MM.1S (cell line): ENCODE measurements at places on chromosomes 11 and 22.

- no peak for DNase-seq
These were observed 29.2 kb downstream of the SERHL2 start for GRCh38 chr22:42582987-42583386.

DNA sequence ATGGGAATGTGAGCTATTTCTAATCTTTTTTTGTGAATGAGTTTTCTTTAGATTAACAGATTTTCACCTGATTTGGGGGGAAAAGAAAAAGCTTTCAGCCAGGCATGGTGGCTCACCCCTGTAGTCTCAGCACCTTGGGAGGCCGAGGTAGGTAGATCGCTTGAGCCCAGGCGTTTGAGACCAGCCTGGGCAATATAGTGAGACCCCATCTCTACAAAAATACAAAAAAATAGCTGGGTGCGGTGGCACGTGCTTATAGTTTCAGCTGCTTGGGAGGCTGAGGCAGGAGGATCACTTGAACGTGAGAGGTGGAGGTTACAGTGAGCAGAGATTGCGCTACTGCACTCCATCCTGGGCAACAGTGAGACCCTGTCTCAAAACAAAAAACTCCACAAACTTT is 92.2 kb downstream of the HSD17B12 start:
- no peak for DNase-seq

- peak; percentile 48 for DNase-seq
These were observed 71.2 kb upstream of the TBCEL start for GRCh38 chr11:120952461-120953434.

- no peak for DNase-seq
These were observed 472.2 kb downstream of the SOX6 start for GRCh38 chr11:15884141-15884540.

DNA sequence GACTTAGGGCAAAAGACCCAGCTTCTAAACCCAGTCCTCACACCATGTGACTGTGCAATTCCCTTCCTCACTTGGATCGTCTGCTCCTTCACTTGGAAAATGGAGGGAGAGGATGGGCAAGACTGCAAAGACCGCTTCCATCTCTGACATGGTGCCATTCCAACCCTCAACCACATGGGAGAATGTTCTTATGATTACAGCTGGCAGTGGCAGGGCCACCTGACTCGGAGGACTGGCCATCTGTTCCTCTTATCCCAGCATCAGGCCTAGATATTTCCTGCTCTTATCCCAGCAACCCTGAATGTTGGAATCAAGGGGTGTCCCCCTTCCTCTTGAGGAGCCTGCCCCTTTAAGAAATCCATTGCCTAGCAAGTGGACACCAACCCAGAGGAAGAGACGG is 15.4 kb downstream of the DSCAML1 start:
- no peak for DNase-seq

- no peak for DNase-seq
These were observed 30.2 kb downstream of the GGT5 start for GRCh38 chr22:24214467-24215285.

DNA sequence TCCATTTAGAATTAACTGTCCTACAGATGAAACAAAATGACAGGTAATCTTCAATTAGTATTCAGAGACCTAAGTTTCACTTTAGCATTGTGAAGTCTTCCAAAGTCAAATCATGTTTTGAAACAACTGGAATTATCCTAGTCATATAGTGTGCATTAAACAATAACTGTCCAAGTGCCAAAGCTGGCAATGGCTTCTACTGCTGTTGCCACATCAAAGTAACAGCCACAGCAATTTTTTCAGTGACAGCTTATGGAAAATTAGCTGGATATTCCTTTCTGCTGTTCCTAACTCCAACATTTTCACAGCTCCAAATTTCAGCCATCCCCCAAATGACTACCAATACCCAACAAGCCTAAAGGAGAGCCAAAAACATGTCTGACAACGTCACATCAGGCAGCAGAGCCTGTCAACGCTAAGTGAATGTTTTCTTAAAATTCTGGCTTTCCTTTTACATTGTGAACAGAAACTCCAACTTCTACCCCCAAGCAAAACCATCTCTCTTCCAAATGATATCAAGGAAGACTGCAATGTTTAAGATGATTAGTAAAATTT is 45.3 kb upstream of the CCDC34 start:
- DNase-seq: no peak

GRCh38 chr11:125262194-125262829 is 97.8 kb downstream of the PKNOX2 start:
- no peak for DNase-seq

DNA sequence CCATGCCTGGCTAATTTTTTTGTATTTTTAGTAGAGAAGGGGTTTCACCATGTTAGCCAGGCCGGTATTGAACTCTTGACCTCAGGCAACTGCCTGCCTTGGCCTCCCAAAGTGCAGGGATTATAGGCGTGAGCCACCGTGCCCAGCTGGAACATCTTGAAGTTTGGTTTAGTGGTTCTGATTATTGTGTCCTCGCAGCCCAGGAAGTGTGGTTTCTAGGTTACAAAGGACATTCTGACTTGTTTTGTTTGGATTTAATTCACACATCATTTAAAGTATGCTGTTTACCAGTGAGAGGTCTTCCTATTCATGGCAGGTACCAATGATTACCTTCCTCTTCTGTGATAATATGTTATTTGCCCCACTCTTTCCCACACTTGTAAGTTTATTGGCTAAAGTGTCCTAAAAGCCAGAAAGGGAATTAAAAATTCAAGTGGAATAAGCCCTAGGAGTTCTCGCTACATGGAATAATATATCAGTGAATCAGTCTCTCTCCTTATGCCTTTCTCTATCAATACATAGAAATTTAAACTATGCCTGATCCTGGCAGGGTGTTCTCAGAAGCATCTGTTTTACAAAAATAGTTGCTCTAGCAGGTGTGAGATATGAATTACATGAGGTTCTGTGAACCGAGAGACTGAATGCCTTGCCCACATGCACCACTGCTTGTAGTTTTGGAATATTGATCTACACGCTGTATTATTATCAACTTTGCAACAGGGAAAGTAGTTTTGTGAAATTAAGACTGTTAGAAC is 263.1 kb downstream of the DDX10 start:
- DNase-seq: peak; percentile 24

- no peak for DNase-seq
These were observed 384.7 kb downstream of the DCDC1 start for GRCh38 chr11:30984827-30985226.

- no peak for DNase-seq
These were observed 254.0 kb upstream of the PITPNB start for GRCh38 chr22:28172892-28173670.

DNA sequence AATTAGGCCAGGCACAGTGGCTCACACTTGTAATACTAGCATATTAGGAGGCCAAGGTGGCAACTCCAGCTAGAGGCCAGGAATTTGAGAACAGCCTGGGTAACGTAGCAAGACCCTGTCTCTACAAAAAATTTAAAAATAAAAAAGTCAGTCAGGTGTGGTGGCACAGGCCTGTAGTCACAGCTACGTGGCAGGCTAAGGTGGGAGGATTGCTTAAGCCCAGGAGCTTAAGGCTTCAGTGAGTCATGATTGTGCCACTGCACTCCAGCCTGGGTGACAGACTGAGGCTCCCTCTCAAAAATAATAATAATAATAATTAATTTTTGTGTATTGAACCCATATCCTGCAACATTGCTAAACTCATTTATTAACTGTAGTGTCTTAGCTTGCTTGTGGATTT is 15.3 kb upstream of the TRIM29 start:
- no peak for DNase-seq

DNA sequence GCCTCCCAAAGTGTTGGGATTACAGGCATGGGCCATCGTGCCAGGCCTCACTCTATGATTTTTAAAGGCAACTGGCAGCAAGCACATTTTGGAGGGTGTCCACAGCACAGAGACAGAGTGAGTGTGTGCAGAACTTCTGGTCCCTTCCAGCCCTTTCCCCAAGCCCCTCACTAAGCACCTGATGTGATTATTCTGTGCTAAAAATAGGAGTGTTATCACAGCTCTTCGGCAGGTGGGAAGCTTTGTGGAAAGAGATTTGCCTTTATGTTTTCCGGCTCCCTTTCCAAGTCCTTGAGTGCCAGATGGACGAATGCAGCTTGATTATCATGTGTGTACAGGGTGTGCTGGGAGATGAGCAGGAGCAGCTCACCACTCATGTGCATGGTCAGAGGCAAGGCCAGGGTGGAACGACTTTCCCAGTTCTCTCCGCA is 310.8 kb downstream of the DDX10 start:
- no peak for DNase-seq

DNA sequence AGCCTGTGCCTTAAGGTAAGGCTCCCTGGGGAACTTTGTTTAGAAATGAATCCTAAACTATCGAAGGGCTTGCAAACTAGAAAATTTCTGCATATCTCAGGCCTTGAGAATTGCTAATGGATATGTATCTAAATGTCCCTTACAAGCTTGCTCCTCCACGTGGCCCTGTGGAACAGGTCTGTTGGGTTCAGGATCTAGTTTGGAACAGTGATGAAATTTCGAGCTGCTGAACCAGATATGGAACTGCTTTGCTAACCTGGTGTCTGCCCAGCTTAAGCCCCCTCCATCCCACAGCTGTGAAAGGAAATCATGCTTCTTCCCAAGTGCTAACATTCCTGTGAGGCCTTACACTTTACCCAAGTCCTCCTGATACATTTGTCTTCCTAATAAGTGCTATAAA is 11.6 kb downstream of the SREBF2 start:
- DNase-seq: no peak

- DNase-seq: no peak
These were observed 26.1 kb upstream of the ZBTB44 start for GRCh38 chr11:130340671-130341319.

- DNase-seq: no peak
These were observed 760.6 kb downstream of the NTM start for GRCh38 chr11:132131047-132131446.

DNA sequence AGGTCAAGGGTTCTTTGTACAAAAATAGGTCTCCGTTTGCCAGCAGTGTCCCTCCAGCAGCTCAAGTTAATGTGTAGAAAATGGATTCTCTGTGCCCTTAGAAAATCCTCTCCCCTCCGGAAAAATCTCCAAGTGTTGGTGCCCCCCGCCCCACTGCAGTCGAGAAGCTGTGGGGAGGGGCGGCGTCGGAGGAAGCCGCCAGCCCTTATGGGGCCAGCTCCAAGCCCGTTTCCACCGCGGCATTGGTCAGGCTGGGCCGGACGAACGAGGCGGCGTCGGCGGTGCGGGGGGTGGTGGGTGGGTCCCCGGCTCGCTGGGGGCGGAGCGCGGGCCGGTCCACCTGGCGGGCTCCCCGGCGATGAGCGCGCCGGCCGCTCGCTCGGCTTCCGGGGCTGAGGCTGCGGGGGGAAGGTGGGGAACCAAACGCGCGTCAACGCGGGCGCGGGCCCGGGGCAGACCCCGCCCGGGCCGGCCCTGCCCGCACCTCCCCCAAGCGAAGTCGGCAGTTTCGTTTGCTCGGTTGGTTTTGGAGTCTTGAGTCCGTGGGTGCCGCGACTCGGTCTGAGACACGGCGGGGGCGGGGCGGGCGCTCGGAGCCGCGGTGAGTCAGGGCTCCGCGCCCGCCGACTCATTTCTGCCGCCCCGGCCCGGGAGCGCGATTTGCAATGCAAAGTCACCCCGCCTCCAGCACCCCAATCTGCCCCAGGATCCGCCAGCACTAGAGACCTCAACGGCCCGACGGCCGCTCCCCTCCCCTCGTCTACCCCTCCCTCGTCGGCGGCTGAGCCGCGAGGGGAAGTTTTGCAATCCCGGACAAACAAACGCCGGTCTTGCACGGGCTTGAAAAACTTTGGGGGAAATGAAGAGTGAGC is 1.4 kb downstream of the ASCL2 start:
- DNase-seq: no peak

DNA sequence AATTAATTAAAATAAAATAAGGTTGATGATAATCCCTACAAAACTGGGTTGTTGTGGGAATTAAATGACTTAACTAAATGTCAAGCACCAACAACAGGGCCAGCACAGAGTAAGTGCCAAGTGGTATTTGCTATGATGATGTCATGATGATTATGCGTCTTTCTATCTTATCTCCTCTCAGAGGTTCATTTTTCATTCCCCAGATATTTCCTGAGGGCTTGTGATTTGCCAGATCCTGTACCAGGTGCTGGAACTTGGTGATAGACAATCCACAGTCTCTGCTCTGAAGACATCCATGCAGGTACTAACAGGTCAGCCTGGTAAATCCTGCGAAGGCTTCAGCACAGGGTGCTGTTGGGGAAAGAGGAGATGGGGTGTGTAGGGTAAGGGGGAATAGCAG is 8.1 kb upstream of the MYH9 start:
- DNase-seq: no peak

GRCh38 chr11:128504486-128504885 is 82.9 kb downstream of the ETS1 start:
- no peak for DNase-seq

GRCh38 chr11:3153291-3153861 is 11.7 kb downstream of the OSBPL5 start:
- no peak for DNase-seq

DNA sequence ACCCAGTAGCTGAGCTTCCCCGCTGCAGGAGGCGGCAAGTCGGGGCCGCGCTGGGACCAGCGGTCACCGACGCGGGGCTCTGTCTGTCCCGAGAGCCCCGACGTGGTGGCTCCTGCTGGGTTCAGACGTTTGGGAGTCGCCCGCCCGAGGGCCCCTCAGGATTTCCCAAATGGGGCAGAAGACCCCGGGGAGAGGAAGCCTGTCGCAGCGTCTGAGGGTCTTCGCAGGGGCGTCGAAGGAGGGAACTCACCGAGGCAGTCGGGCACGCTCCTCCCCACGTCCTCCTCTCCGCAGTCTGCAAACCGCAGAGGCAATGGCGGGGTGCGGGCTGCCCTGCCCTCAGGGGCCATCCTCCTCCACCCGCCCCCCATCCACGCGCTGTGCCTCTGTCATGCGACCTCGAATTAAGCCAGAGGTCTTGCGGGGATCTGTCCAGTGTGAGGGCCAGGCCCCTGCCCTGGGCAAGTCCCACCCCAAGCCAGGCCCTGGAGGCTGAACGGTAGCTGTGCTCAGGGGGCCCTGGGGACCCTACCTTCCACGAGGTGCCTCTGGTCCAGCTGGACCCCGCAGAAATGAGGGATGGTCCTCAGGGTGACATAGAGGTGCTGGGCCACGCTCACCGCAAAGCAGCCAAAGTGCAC is 12.5 kb downstream of the IL17REL start:
- no peak for DNase-seq

DNA sequence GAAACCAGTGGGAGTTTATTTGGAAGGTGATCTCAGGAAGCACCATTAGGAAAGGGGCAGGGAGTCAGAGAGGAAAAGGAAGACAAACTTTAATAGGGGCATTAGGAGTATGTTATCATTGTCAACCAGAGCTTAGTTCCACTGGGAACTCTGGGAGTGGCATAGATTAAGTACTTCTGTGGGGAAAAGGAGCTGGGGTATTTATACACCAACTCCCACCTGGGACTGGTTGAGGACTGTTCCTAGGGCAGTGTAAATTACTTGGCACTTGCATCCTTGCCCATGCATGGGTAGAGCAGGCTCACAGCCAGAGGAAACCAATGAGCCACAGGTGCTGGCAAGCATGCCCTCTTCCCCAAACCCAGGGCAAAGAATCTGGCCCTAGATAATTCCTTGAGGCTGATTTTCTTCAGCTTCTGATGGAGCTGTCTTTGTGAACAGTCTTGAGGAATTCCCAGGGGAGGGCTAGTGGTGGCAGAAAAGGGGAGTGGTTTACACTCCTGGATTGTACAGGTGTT is 541.2 kb downstream of the MIAT start:
- DNase-seq: no peak
